ENCODE measurements at places on chromosomes 2 and 18.

DNA sequence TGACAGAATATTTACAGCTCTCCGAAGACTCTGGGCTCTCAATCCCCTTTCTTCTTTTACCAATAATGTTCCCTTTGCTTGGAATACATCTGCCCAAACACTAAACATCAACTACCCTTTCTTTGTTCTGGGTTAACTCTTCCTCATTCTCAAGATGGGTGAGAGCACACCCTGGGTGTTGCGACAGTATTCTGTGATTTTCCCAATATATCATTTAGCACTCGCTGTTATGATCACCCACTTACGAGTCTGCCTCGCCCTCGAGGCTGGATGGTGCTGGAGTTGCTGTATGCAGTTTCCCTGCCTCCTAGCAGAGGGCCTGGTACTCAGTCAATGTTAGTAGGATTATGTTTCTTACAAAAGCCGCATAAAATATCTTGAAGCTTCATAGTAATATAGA is 93.2 kb downstream of the SOCS6 start:
- DNase-seq, result no peak

DNA sequence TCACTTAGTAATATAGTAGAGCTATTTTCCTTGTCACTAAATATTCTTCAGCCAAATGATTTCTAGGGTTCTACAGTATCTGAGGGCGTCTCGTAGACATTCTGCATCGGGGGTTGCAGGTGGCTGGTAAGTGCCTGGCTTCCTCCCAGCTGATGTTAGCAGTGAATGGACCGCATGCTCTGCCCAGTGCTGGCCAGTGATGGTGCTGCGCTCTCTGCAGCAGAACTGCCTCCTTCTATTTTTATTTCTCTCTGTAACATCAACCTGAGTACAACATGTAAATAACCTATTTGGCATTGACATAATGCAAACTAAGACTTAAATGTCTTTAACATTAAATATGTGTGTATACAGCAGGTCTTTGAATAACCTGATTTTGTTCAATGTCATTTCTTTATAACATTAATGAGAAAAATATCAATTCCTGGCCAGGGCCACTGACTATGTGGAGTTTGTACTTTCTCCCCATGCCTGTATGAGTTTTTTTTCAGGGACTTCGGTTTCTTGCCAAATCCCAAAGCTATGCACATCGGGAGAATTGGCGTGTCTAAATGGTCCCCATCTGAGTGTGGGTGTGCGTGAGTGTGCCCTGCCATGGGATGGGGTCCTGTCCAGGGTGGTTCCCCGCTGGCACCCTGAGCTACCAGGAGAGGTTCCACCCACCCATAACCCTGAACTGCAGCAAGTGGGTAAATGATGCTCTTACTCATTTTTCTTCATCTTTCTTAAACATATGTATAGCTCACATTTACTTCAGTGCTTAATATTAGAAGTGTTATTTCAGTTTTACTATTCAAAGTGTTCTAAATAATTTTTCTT is 278.2 kb upstream of the EPAS1 start:
- DNase-seq, result no peak

- DNase-seq, result no peak
These were observed 113.5 kb downstream of the PHLPP1 start for GRCh38 chr18:62828852-62829251.

DNA sequence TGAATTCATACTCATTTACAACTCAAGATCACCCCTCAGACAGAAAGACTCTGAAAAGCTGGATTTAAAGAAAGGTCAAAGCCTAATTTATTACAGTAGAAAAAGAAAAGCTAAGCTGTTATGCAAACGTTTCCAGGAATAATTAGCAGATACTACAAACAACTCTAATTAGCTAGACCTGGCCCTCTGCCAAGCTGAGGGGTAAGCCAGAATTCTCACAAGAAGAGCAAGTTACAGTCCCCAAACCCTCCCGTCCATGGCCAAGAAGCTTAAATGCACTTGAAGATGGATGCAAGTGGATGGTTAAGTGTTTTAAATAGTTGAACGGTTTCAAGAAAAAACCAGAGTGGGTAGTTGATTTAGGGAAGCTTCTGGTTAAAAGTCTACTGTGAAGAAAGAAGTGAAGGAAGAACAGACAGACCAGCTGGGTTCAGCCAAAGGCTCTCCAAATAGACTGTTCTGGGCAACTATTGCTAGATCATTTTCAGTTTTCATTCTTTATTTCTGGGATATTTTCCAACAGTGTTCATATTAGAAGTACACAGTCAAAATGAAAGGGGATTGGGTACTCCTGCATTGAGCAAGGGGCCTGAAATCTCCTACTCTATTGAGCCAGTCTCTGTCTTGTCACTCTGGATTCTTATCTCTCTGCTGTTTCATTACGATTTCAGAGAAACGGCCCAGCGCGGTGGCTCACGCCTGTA is 4.8 kb downstream of the LMAN2L start:
- DNase-seq, result no peak

DNA sequence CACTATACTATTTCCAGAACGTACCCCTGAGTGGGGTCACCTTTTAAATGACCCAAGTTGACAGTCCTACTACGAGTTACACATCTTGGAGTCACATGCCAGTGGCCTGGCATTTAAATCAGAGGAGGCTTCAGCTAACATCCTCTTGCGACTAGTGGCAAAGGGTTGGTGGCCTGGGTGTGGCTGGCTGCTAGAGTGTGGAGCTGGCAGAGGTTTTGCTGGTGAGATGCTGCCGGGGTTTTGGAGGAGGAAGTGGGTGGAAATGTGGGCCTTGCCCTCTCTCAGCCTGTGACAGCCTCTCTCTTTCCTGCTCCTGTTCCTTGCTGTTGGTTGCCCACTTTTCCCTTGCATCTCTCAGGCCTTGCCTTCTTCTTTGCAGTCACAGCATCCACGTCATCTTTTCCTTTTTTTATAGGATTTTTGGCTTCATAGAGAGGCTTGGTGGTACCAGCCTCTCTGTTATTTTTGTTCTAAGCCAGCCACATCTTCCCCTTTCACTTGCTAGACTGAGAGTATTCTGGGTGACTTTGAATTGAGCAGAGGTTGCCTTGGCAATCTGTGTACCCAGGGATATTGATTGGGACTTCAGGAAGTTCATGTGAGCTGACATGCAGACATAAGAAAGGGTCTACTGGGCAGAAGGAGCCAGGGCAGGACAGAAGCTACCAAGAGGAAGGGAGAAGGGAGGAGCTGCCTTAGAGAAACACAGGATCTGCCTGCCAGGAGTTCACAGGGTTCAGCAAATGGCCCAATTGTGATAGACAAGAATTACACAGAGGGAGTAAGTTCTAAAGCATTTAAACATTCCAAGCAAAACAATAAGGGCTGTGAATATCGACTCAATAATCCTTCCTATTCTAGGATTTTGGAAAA is 55.4 kb downstream of the CDC42EP3 start:
- peak; percentile 30 for DNase-seq

- no peak for DNase-seq
These were observed 55.1 kb downstream of the RAB31 start for GRCh38 chr18:9763157-9763556.

- DNase-seq, result no peak
These were observed 42.5 kb downstream of the LRRC30 start for GRCh38 chr18:7273301-7273921.

DNA sequence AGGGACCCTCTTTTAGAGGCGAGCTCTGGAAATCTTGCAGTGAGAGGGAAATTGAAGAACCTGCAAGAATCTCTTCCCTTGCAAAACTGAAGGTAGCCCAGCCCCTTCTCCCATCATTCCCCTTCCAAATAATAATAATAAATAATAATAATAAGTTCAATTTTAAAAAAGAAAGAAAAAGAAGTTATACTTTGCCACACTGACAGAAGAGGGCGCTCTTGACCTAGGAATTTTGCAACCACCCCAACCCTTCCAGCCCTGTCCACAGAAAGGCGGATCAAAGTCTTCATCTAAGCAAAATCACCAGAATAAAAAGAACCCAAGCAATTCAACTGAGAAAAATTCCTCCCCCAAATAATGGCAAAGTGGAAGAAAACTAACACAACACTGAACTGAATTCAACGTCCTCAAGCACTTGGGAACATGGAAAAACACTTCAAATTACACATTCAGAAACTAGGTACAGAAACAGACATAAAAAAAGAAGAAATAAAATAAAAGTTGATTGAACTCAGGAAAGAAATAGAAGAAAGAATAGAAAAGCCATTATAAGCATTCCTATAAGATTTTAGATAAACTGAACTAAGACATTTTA is 98.9 kb upstream of the GLS start:
- no peak for DNase-seq

DNA sequence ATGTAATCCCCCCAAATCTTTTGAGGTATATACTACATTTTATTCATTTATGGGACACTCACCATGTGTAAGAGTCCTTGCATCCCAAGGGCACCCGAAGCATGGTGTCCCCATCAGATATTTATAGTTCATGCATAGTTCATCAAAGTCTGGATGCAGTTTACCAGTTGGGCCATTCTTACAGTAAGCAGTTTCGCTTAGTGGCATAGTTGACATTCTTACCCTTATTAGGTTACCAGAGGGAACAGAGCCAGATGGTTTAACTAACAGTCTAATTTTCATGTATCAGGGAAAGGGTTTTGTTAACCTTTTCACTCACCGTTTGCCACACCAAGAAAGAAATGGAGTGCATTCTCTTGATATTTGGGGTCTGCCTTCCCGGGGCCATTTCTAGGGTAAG is 7.1 kb downstream of the ZNF407 start:
- DNase-seq, result no peak

Measured in stimulated activated CD4-positive, alpha-beta T cell treated with anti-CD3 and anti-CD28 coated beads, TNF-alpha, amount 100 ng/mL, for 1 hour (primary cell).